ENCODE measurements at places on chromosomes 16 and 17.
A peak's percentile ranks its signal among the peaks of the same experiment; 100 is the strongest.

DNA sequence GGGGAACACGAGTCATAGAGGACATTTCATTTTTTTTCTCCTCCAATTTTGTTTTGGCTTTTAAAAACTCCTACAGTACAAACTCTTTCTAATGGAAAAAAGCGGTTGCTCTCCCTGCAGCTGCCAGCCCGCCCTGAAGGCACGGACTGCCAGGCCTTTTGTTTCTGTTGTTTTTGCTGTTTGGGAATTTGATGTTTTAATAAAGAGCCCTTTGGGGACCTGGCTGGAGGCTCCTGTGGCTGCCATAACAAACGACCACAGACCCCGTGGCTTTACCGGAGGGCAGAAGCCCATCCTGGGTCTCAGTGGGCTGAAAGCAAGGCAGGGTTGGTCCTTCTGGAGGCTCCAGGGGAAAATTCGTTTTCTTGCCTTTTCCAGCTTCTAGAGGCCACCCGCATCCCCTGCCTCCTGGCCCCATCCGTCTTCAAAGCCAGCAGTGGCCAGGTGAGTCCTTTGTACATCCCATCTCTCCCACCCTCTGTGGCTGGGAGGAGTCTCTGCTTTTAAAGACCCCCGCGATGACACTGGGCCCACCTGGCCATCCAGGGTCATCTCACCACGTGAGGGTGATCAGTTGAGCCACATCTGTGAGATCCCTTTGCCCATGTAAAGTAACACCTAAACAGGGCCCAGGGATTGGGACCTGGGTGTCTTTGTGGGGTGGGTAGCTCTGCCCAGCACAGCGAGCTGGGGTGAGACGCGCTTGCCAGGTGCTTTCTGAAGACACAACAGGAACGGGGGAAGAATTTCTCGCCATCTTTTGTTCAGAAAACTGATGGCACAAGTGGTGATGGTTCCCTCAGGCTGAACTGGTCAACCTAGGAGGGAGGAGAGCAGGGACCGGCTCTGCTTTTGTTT lies 113.9 kb downstream of the BANP start:
- DNase-seq: no peak

DNA sequence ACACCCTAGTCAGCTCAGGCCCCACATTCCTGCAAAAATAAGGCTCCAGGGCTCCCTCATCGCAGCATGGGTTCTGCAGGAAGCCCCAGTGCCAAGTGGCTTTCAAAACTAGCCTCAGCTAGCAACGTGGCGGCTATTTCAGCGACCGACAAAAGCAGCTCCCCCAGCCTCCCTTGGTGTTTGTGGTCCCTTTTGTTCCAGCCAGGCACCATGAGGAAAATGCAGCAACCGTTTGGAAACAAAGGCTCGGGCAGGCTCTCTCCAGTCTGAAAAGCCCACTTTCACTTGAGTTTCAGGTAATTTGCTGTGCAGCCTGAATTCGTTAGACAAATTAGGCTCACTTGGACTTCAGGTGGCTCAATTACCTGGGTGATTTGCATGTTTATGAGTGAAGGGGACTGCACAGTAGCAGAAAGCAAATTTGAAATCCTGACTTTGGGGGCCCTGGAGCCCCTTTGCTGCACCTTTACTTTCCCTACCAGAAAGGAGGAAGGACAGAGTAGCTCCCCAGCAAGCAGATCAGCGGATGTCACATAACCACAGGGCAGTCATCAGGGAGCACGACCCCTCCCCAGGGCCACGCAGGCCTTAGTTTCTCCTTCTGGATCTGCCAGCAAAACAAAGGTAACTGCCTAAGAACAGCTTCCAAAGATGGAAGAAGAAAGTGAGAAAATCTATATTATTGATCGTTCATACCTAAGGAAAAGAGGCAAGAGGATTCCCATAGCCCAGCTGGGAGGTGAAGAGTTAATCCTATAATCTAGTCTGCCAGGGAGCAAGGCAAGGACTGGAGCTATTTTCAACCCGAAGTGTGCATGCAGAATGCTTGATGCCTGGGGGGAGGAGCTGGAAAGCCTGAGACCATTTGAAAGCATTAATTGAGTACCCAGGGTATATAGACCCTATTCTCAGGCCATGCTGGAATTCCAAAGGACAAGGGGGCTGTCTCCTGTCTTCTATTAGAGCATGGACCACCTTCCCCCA lies 143.1 kb upstream of the SDK2 start:
- DNase-seq: no peak

- no peak for DNase-seq
Measured at GRCh38 chr17:4195306-4195705, 52.3 kb downstream of the CYB5D2 start.

- no peak for DNase-seq
Measured at GRCh38 chr17:6701719-6702118, 11.4 kb downstream of the SLC13A5 start.

DNA sequence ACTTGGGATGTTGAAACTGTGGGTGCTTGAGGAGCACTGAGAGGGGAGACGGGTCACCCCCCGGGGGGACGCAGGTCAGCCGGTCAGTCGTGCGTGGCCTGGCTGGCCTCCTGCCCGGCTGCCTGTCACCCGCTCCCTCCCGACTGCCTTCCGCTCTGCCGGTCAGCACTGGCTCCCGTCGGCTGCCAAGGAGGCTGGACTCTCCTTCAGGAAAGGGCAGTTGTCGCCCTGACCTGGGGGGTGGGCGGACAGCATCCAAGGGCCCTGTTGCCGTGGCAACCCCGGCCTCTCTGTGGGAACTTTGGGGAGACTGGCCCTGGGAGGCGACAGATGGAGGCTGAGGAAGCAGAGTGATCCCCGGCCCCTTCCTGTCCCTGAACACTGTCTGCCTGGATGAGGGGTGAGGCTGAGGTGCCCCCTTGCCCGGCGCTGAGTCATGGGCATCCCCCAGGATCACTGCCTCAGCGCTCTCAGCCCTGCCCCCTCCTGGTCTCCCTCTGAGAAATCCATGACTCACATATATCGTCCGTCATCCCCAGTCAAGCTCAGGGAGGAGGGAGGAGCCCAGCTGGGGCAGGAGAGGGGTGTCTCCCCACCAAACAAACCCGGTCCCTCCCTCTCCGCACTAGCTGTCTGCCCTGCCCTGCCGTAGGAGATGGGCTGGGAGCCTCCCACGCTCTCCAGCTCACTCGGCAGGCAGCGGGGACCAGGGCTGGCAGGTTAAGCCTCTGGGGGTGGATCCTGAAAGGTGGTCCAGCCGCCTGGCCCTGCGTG lies at the start of gene ADGRG1:
ADGRG1 (plus strand) TSS at position 623 of the 774 bp plus-strand sequence. CDS start 21,658 bp downstream, outside the sequence.
- no peak for DNase-seq

- DNase-seq: no peak
Measured at GRCh38 chr16:3348547-3349167, 7.0 kb upstream of the OR2C1 start.

DNA sequence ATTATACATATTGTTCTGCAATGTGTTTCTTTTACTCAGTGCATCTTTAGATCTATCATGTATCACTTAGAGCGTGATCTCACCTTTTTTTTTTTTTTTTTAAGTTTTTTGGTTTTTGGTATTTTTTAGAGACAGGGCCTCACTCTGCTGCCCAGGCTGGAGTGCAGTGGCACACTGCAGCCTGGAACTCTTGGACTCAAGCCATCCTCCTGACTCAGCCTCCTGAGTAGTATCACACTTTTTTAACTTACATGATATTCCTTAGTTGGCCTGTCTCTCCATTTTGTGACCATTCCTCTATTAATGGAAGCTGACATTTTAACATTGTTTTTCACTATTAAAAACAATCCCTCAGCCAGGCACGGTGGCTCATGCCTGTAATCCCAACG lies 4.7 kb upstream of the MPO start:
- DNase-seq: no peak

GRCh38 chr17:3556239-3556915 lies 1.2 kb downstream of the TRPV3 start:
- no peak for DNase-seq

DNA sequence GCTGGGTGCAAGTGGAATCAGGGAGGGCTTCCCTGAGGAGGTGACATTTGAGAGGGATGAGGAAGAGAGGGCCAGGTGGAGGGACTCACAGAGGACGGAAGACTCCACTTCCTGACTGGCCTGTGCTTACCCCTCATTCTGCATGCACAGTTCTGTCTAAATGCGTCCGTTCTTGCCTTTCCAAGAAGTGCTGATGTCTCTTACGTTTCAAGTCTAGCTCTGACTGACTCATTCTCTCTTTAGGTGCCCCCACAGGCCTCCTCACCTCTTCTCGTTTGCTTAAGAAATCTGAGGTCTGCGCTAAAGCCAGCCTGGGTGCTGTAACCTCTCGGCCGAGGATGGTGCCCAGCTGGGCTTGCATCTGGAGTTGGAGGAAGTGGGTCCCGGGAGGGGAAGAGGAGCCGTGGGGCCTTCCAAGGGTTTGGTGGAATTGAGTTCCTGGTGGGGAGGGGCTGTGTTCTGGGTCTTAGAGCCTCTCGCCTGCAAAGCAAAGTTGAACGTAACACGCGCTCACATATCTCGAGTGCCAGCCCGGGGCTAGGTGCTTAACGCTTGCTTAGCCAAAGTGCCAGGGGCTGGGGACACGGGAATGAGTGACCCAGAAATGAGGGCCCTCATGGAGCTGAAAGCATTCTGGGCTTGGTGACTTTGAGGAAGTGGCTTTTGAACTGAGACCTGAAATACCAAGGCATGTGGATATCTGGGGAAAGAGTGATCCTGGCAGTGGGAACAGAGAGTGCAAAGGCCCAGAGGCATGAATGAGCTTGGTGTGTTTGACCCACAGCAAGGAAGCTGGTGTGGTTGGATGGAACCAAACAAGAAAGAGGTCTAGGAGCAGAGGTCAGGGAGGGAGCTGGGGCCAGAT lies 4.8 kb downstream of the IL4R start:
- DNase-seq: no peak

DNA sequence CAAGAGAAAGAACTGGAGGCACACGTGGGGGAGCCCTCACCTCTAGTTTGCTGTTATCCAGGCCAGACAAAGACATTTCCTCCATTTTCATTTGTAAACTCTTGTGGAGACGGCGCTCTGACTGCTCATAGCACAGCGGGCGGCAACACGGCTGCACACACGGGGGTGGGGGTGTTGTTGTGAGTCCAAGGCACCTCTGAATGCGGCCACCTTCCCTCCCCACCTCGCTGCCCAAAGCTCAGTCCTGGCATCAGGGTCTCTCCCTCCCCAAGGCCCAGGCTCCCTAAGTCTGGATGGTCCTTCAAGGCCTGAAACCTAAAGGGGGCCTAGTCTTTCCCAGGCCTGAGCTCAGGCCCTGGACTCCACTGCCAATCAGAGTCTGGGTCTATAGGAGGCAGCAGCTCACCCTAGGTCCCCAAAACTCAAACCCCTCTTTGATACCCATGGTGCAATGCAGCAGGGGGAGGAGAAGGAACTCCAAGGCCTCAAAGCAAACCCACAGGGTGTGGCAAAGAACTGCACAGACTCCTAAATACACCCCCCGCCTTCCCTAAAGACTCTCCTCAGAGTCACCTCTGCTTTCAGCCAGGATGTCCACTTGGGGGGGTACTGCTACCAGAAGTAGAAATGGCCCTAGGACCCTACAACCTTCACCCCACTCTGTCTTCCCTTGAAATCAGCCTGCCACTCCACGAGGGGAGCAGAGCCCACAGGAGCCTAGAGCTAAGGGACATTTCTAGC lies 1.5 kb downstream of the ATXN7L3 start:
- DNase-seq: no peak

- DNase-seq: no peak
Measured at GRCh38 chr16:10013774-10014173, 168.5 kb downstream of the GRIN2A start.

DNA sequence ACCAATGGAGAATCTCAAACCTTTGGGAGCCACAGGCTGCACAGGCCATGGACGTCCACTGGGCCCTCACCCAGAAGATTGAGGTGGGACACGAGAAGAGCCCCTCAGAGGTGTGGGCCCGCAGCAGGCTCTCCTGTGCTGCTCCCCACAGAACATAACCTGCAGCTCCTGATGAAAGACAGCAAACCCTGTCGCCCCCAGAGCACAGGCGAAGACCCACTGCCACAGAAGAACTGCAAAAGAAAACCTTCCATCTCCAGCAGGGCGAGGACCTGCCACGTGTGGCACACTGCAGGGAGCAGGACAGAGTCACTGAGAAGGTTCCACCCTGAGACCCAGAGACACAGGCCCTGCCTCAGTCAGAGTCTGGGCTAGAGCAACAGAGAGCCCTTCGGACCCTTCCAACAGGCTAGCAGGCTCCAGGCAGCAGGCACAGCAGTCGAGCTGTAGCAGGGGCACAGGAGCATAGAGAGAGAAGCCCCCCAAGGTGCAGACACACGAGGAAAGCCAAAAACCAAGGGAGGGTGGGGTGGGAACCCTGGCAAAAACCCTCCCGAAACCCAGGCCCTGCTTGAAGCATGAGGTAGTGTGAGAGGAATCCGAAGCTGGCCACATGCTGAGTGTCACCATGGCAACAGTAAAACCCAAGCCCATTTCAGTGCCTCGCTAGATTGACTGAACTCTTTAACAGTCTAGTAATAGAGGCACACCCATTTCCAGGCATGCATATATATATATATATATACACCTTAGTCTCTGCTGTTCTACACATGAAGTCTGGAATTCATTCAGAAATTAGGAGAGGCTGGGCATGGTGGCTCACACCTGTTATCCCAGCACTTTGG lies 60.0 kb upstream of the CHMP6 start:
- peak; percentile 58 for DNase-seq

GRCh38 chr16:11640987-11641817 lies 27.1 kb upstream of the SNN start:
- no peak for DNase-seq

- no peak for DNase-seq
Measured at GRCh38 chr16:13307255-13307654, 405.9 kb downstream of the SHISA9 start.

DNA sequence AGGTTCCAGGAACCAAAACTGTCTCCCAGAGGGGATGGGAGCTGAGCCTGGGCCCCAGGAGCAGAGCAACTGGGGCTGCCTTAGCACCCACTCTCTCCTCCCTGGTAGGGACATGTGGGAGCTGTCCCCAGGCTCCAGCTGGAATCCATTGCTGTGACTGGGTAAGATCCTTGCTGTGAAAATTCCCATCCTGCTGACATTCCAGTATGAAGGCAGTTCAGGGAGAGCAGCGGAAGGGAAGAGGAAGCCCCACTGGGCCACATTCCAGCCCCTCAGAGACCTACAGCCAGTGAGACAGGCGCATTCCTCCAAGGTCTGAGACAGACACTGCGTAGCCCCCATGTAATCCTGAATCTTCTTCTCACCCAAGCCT lies 24.2 kb downstream of the MYO18A start:
- DNase-seq: no peak

GRCh38 chr17:38942696-38943334 lies 17.4 kb downstream of the LASP1NB start:
- DNase-seq: no peak
